ENCODE measurements at places on chromosomes 3 and 15.

- DNase-seq, result no peak
Observed at GRCh38 chr3:187447737-187448136, 79.6 kb downstream of the RTP4 start.

DNA sequence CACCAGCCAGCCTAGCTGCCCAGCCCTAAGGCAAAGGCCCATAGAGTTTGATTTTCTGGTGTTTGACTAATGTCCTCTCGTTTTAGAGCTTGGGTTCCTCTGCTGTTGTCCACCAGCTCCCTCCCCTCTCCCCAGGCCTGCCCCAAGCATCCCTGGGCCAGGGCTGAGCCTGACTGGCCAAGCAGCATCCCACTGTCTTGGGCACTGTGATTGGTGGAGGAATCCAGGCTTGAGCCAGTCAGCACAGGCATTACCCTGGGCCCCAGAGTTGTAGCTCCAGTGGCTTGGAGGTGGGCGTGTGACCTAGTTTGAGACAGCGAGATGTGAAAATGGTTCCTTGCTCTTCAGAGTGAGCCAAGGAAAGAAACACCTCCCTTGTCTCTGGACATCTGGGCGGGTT, 155.3 kb upstream of the MEF2A start:
- no peak for DNase-seq

GRCh38 chr3:112319516-112320276, 13.3 kb upstream of the CD200 start:
- no peak for DNase-seq

DNA sequence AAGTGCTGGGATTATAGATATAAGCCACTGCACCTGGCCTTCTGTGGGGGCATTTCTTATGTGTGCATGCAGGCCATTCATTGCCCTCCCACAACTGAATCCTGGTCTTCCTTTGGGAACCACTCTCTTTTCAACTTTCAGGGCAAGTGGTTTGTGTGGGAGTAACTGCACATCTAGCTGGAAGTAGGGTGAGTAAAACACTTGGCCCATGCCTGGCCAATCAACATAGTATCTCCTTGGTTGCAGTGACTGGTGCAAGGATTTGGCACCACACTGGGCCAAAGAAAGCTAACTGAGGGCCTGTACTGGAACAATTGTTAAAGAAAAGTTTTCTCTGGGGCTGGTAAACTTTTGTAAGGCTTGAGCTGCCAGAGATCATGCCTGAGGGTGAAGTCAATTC, 189.2 kb upstream of the FEZF2 start:
- DNase-seq, result no peak

GRCh38 chr3:141798448-141798845, 35.2 kb downstream of the GRK7 start:
- DNase-seq, result no peak

- DNase-seq, result no peak
Observed at GRCh38 chr15:88613074-88613944, 7.8 kb upstream of the AEN start.

- no peak for DNase-seq
Observed at GRCh38 chr3:71262364-71263265, 320.9 kb downstream of the FOXP1 start.

GRCh38 chr3:133842158-133842557, 36.5 kb downstream of the SRPRB start:
- DNase-seq, result no peak

GRCh38 chr15:80090879-80091503, 31.5 kb downstream of the ZFAND6 start:
- no peak for DNase-seq

DNA sequence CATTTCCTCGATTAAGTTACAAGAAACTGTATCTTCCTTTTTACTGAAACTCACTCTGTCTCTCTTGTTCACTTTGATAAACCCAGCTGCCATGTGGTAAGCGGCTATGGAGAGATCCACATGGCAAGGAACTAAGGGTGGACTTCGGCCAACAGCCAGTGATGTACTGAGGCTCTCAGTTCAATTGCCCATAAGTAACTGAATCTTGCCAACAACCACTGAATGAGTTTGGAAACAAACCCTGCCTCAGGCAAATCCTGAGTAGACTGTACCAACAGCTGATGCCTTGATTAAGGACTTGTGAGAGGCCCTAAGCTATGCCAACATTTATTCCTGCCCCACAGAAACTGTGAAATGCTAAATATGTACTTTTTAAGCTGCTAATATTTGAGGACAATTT, 433.5 kb downstream of the PLOD2 start:
- DNase-seq, result no peak

- no peak for DNase-seq
Observed at GRCh38 chr3:57948781-57949242, 59.4 kb upstream of the FLNB start.

DNA sequence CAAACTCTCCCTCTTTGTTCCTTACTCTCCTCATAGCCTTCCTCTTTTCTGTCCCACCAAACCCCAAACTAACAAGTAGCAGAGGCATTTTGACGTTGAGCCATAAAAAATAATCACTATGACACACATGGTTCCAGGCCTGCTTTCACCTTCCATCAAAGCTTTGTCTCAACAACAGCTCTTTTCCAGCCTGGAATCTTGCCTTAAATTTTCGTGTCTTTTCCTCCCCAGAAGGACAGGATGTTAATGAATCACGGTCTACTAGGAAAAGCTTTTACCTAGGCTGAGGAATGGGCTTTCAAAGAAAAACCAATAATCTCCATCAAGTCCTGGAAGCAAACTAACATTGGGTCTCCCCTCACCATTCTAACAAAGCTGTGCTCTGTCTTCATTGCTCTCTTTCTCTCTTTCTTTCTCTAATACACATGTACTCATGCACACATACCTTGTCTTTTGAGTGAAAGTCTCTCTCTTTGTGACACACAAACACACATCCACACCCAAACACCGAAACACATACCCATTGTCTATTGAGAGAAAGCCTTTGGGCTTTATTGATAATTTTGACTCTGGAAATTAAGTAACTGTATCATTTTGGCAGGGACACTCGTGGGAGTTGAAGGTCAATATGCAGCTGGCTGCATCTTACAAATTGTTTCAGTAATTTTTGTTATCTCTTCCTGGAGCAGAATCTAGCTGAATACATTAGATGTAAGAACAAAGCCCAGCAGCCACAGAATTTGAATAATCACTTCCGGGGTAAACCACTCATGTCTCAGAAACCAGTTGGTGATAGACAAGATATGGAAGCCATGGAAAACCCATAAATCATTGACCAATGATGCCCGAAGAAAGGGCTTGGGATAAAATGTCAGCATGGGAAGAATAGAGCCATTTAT, 107.4 kb upstream of the SLC4A7 start:
- no peak for DNase-seq

DNA sequence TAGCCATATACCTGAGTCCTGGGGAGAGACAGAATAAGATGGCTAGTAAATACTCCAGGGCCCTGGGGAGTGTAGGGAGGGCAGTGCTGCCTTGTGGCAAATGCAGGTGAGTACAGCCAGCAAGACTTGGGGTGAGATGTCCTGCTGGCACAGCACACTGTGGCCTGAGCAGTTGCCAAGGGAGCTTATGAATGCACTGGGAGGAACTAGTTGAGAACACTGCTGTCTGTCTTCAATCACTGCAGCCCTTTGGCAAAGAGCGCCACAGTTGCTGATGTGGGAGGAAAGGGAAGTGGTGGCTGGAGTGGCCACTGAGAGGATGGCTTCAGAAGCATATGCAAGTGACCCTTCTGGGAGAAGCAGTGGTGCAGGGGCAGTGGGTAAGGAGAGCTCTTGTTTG, 264.6 kb downstream of the RORA start:
- DNase-seq, result no peak

DNA sequence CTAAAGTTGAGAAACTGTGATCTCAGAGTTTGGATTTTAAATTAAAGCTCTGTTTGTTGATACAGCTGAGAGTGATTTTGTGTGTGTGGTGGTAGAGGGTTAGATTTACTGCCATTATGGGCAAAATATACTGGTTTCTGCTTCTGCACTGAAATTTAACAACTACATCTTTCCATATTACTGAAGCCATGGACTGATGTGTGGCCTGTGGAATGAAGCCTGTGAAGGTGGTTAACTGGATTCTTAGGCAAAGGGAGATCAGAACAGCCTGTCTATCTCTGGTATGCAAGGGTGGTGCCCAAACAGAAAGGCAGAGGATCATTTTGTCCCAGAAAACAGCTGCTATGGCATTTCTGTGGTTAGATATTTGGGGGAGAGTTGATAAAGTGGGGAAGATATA, 297.3 kb upstream of the THBS1 start:
- no peak for DNase-seq

DNA sequence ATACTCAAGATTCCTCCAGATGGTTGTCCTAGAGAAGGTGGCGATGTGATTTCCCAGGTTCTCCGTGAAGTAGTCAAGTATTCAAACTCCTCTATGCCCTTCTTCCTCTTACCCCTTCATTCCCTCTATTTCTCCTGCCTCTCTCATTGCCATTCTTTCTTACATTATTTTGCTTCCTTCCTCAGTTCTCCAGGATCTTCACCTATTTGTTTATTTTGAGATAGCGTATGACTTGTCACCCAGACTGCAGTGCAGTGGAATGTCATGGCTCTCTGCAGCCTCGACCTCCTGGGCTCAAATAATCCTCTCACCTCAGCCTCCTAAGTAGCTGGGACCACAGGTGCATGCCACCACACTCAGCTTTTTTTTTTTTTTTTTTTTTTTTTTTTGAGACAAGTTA, 1.8 kb upstream of the ITPKA start:
- no peak for DNase-seq

- DNase-seq, result no peak
Observed at GRCh38 chr3:37026851-37027250, 33.5 kb downstream of the MLH1 start.

Data from NCI-H1436 (cell line).